Right cardiac atrium (tissue), 5 donors: ENCODE measurements at places on chromosomes 12 and 14. TPM values are rescaled to one million over a fixed set of nuclear protein-coding genes. Genes with fewer than 3 reads are reported as not detected.

DNA sequence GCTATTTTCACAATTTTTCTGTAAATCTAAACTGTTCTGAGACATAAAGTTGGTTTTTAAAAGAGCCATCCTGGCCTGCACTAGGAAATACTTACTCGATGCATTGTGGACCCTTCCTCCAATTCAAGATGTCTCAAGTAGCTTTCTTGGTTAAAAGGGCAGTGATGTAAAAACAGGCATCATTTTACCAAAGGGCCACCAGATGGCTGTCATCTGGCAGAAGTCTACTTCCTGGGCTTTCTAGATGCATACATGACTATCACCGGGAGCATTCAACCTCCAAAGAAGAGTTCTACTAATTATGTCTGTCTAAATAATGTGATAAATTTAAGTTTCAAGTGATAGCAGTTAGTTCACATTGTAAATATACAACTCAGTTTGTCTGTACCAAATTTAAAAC lies 96.8 kb upstream of the FRMD6 start:
- DNase-seq: no peak

Gene EIF2S3B
- 0.29 TPM for total RNA-seq

DNA sequence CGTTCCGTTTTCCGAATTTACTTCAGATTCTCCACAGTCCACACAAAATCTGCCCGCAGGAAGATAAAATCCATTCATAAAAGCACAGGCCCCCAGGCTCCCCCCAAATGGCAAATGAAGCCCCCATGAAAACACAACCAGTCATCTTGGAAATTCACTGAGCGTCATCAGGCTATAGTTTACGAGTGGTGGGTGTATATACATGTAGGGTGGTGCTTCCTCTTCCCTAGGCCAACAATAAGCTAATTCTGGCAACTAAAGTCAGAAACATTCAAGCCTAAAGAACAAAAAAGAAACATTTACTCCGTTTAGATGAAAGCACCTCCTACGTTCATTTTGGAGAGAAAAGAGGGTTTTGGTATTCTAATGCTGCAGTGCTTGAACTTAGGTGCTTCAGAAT lies 5.8 kb downstream of the GPR68 start:
- no peak for DNase-seq

Gene PTGDR
- total RNA-seq: 0.43 TPM

DNA sequence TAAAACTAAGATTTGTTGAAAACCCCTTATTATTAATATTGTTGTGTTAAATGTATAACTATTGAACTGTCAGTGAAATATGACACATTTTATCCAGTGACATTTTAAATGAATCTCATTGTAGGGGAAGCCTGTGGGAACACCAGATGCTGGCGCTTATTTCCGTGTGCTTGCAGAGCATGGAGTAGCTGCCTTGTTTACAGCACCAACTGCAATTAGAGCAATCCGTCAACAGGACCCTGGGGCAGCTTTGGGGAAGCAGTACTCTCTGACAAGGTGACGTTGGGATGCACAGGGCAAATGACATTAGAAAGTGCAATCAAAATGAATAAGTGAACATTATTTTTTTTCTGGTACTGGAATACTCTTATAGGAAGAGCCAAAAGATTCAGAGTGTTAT lies 96.8 kb downstream of the ACSS3 start:
- no peak for DNase-seq

GRCh38 chr14:71932229-71932981 lies at the start of gene RGS6:
RGS6 (plus strand) TSS chr14:71932429.
- DNase-seq: peak; percentile 24

Gene RNASE3
- total RNA-seq: 0.69 TPM

Gene LRRC10
- total RNA-seq: 21.1 TPM

- DNase-seq: no peak
Measured at GRCh38 chr12:76641961-76642360, 82.4 kb upstream of the OSBPL8 start.

- DNase-seq: no peak
Measured at GRCh38 chr12:118122264-118122663, 13.7 kb upstream of the PEBP1 start.

Gene AQP2
- 0.60 TPM for total RNA-seq

DNA sequence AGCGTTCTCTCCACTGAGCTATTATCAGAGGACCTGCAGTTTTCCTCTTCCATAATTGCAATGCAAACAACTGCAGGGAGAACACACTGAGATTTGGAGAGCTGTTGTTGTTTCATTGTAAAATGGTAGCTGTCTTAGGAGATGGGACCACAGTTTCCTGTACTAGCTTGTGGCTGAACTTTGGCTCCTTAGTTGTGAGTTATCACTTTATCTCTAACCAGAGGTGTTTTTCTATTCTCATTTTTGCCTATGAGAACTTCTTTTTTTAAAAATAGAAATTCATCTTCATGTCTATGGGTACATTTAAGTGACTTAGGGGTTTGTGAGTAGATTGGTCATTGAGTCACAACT lies 216.5 kb downstream of the SLC38A4 start:
- no peak for DNase-seq

Gene ASCL1
- not detected for total RNA-seq

DNA sequence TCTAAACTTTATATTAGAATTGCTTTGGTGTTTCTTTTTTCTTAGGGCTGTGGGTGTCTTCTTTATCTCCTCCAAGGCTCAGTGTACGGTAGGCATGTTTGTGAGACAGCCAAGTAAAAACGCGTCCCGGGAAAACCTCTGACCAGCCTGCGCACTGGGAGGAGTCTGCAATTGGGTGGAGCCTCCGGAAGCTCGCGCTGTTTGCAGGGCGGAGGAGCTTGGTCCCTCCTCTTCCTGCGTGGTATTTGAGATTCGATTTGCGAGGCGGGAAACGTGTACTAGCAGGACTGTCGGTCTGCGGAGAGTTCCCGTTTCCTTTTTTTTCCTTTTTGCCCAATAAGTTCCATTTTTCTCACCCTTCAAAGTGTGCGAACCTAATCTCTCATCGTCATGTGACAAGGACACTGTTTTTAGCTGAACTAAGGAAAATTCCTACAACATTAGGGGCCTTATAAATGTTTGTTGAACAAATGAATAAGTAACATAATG lies 182.1 kb upstream of the OTX2 start:
- no peak for DNase-seq
